A549 treated with CORT108297 at 1 μM for 4 hours (cell line): ENCODE measurements at places on chromosomes 13 and 19. TPM values are rescaled to one million over a fixed set of nuclear protein-coding genes. Genes with fewer than 3 reads are reported as not detected.

The BRSK1 gene
- 3.3 to 5.4 TPM (median 4.0 TPM) in 5 replicates for total RNA-seq

The AP1M1 gene
- 61.7 to 71.0 TPM (median 68.2 TPM) in 5 replicates for total RNA-seq

The ZNF610 gene
- 0.08 TPM in 1 of 5 replicates, not detected in the others for total RNA-seq

The CYP2A6 gene
- total RNA-seq, result 0.10 TPM in 1 of 5 replicates, not detected in the others

The F7 gene
- total RNA-seq, result 0.07 to 0.15 TPM (median 0.10 TPM) in 4 of 5 replicates, not detected in the other

The SSBP4 gene
- 40.6 to 63.0 TPM (median 53.8 TPM) in 5 replicates for total RNA-seq

The FCHO1 gene
- 19.2 to 21.5 TPM (median 20.2 TPM) in 5 replicates for total RNA-seq

The PCP2 gene
- 0.22 to 0.26 TPM in 2 of 5 replicates, not detected in the others for total RNA-seq

The ZNF808 gene
- total RNA-seq, result 0.09 to 0.22 TPM (median 0.12 TPM) in 5 replicates

The CCL25 gene
- not detected in 5 replicates for total RNA-seq

The UNC13A gene
- total RNA-seq, result 1.3 to 2.2 TPM (median 1.9 TPM) in 5 replicates

The KDELR1 gene
- total RNA-seq, result 385 to 442 TPM (median 423 TPM) in 5 replicates

The CCDC70 gene
- not detected in 5 replicates for total RNA-seq
